ENCODE measurements at places on chromosomes 6 and 20. TPM values are rescaled to one million over a fixed set of nuclear protein-coding genes. Genes with fewer than 3 reads are reported as not detected.

GRCh38 chr6:143752459-143752858 is 74.7 kb downstream of the PHACTR2 start:
- no peak for DNase-seq

Gene ADAM33
- 5.7 TPM for total RNA-seq

DNA sequence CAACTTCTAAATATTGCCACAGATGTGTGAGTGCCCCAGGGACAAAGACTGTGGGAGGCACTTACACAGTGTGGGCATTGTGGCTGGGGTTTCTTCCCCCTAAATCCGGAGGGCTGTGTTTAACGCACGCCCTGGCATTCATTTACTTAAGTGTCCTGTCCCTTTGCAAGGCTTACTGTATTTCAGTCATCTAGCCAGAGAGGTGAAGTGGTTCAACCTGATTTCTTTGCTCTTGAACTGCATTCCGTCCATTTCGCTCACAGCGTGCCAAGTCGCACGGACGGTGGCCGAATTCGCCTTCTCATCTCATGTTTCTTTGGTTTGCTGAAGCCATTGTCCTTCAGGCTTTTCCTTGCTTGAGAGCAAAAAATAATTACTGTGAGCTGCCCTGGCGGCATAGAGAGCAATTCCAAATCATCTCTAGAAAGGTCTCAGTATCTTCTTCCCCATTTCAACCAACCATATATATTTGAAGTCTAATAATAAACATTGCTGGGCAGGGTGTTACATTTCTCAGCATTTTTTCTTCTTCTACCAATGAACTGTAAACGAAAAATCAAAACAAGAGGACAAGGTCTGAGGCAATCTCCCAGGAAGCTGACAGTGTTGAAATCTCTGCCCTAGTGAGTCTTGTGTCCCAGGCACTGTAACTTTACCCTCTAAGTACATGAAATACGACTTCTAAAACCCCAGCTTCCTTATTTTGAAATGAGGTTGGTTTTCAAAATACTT is 16.9 kb downstream of the SYTL3 start:
- DNase-seq: no peak

DNA sequence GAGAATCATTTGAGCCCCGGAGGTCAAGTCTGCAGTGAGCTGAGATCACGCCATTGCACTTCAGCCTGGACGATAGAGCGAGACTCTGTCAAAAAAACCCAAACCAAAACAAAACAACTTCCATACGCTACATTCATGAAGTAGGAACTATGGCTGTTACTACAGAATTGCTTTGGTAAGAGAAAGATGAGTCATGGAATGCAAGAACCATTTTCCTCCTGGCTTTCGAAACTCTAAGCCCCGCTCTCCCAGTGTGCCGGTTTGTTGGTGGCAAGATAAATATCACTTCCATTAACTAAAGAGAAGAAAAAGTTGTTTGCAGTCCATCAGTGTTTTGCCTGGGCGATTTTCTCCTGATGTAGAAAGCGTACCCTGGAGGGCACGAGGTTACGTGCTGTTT is 61.3 kb downstream of the ZDHHC14 start:
- DNase-seq: no peak

DNA sequence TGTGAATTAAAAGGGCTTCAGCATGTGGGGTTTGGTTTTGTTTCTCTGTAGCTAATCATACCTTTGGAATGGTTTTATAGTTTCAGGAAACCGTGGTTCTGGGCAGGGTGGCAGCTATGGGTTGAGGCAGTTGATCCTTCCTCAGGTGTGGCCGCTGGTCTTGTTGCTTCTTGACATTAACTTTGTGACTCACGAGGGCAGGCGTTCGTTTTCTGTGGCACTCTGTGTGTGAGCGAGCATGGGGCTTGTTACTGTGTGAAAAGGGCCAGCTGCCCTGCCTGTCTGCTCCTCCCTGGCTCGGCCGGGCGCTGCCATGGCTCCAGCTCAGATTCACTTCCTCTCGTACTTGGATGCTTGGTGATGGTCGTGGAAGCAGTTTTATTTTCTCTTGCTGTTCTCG is 16.2 kb downstream of the DNAJC5 start:
- DNase-seq: peak; percentile 86

GRCh38 chr20:36277546-36277945 is 28.6 kb upstream of the DLGAP4 start:
- no peak for DNase-seq

Gene FNDC1
- 0.79 TPM for total RNA-seq

- no peak for DNase-seq
Measured at GRCh38 chr6:83273596-83273995, 80.4 kb downstream of the RWDD2A start.

Gene MOXD1
- total RNA-seq: 0.83 TPM

Gene CPXM1
- total RNA-seq: 5.2 TPM

Gene UBE3D
- total RNA-seq: 5.1 TPM

DNA sequence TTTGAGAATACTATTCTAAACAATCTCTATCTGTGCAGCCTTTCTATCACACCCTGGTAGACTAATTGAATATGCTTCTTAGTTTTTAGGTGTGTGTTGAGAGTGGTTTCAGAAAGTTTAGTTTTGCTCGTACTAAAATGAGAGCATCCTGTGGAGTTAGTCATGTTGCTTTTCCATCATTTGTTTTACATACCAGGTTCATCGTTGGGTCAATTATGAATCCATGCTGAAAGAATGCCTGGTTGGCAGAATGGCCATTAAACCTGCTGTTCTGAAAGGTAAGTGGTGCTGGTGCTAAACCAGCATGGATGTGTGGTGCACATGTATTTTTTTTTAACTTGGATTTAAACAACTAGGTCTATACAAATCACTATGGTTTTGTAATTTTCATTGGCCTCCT is 49.3 kb downstream of the CYB5R4 start:
- DNase-seq: no peak

DNA sequence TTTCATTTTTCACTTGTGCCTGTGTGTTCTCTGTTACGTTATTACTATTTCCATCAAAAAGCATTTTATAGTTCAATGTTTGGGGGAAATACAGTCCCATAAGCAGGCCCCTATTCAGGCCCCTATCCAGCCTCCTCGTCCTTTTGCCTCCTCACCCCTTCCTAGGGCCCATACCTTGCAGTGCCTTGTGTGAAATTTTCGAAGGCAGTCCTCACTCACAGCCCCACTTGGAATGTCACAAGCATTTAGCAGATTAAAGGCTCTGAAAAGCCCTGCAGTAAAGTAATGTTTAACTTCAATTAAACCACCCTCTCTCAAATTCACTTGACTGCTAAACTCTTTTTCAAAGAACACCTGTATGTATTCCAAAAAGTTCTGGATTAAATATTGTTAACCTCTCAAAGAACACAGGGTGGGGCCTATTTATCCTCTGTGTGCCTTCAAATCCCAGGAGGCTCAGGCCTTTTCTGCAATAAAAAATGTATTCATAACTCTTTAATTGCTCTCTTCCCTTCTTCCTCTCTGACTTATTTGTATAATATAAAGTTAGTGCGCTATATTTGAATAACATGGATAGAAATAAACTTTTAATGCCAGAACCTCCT is 202.5 kb downstream of the FOXA2 start:
- DNase-seq: no peak

DNA sequence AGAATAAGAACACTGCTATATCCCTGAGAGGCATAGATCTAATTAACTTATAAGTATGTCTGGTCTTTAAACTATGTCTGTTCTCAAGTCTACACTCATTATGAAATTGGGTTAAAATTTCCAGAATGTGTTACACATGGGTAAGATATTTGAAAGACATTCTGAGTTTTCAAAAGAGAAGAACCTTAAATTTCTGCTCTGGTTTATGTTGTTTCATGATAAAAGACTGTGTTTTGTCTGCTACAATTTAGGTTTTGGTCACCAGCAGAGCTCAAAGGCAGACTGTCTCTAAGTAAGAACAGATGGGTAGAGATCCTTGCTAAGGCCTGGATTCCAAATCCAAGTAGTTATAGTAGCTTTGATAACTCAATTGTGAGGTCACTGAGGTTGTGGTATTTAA is 6.0 kb downstream of the STMND1 start:
- no peak for DNase-seq

Gene ARFGEF3
- 19.0 TPM for total RNA-seq

Gene MDFI
- total RNA-seq: 1.3 TPM

Gene VTA1
- total RNA-seq: 14.8 TPM

Gene KIF16B
- total RNA-seq: 6.8 TPM

Gene PI16
- 6.9 TPM for total RNA-seq

Gene FAM217A
- 0.32 TPM for total RNA-seq

DNA sequence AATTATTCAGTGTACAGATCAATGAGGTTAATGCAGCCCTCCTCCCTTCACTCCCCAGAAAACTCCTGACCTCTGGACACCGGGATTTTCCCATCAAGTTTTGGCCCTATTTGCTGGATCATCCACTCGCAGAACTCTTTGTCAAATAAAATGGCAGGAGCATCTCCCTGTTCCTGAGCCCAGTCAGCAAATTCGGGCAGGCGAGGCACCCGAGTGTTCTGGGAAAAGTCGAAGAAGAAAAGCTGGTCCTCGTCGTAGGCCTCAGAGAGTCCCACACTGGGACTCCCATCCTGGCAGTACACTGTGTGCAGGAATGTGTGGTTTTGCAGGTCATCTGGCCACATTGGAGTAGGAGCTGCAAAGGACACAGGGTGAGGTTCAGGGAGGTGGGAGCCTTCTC is 2.4 kb downstream of the HLA-DMA start:
- DNase-seq: no peak

GRCh38 chr20:63497946-63498935 is 642 bp downstream of the EEF1A2 start:
- peak; percentile 76 for DNase-seq

Gene GSTA3
- total RNA-seq: not detected

- no peak for DNase-seq
Measured at GRCh38 chr6:124742971-124743370, 219.3 kb upstream of the RNF217 start.

Gene PLCB4
- total RNA-seq: 6.4 TPM

Gene SCRT2
- total RNA-seq: not detected

GRCh38 chr6:159680104-159680503 is 12.9 kb downstream of the SOD2 start:
- no peak for DNase-seq

GRCh38 chr6:68730291-68731054 is 95.4 kb downstream of the ADGRB3 start:
- DNase-seq: no peak

GRCh38 chr20:36251426-36251825 is 15.1 kb downstream of the AAR2 start:
- DNase-seq: no peak

DNA sequence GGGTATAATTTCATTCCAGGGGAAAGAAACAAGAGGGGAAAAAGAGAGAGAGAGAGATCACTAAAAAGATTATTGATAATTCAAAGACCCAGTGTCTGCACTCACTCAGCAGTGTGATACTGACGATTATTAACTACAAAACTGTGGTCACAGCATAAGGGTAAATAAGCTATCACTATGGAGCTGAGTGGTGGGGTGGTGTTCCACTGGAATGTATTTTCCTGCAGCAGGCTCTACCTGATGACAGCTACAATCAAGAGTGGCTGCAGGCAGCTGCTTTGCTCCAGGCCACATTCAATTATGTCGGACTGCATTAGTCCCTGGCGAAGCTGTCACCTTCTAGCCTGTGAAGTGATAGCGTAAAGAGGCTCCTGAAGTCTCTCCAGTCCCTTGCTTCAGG is 122.2 kb upstream of the TFAP2D start:
- no peak for DNase-seq

Gene COL9A3
- 9.5 TPM for total RNA-seq

Gene UTRN
- 96.4 TPM for total RNA-seq

GRCh38 chr20:34891166-34892062 is 15.0 kb downstream of the ACSS2 start:
- DNase-seq: no peak

Gene HTR1E
- not detected for total RNA-seq

DNA sequence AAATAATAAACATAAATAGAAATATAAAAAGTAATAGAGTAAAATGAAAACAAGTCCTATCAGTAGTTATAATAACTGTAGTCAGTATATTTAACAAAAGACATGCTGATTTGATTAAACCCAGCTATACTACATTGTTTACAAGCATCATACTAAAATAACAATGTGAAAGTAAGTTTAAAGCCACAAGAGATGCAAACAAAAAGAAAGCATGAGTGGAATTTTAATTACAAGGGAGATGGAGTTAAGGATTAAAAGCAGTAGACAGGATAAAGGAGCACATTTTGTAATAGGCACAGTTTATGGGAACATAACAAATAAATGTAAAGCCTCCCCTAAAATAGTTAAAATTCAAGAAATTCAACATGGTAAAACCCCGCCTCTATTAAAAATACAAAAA is 41.5 kb downstream of the SENP6 start:
- no peak for DNase-seq

Gene CLDN20
- total RNA-seq: not detected

Gene HLA-DQA2
- total RNA-seq: 4.3 TPM

Gene SIRPB1
- total RNA-seq: not detected

DNA sequence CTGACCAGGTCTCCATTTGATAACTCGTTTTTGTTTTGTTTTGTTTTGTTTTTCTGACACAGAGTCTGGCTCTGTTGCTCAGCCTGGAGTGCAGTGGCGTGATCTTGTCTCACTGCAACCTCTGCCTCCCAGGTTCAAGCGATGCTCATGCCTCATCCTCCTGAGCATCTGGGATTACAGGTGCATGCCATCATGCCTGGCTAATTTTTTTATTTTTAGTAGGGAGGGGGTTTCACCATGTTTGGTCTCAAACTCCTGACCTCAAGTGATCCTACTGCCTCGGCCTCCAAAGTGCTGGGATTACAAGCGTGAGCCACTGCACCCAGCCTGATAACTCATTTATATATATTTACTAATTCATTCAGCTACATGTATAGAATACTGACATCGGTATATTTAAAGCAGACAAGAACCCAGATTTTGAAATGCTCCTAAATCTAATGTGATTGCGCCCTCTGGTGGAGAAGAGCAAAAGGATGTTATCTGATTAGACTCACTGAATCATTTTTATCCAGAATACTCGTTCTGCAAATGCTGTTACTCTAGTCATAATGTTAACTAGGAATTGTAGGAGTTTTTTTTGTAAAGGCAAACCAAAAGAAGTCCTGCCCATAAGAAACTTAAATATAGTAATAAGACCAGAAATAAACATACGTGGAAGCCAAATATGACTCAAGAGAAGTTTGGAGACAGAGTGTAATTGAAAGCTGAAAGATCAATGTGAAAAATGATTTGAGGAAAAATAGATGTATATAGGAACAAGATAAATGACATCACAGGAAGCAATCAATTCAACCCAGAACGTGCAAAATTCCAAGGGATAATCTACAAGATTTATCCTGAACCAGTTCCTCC is 5.3 kb upstream of the COL12A1 start:
- DNase-seq: no peak

DNA sequence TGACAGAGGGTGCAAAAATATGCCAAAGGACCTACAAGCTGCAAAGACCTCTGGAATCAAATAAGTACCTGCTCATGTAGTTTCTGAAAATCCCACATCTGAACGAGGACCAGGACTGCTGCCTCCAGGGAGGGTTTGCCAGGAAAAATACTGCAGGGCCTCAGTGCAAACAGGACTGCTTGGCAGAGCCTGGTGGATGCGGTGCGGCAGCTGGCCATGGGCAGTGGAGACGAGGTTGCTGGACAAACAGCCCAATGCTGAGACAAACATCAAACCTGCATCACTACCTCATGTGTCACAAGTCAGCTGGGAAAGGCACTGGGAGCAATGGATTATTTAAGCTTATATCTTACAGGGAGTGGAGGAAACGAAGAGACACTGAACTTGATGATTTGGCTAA is 238.8 kb downstream of the PAX1 start:
- no peak for DNase-seq

Measured in pancreas (tissue), 10 donors.